ENCODE measurements at places on chromosomes 1 and 21.

GRCh38 chr1:149979245-149979971, 31.1 kb downstream of the OTUD7B start:
- DNase-seq, result no peak

DNA sequence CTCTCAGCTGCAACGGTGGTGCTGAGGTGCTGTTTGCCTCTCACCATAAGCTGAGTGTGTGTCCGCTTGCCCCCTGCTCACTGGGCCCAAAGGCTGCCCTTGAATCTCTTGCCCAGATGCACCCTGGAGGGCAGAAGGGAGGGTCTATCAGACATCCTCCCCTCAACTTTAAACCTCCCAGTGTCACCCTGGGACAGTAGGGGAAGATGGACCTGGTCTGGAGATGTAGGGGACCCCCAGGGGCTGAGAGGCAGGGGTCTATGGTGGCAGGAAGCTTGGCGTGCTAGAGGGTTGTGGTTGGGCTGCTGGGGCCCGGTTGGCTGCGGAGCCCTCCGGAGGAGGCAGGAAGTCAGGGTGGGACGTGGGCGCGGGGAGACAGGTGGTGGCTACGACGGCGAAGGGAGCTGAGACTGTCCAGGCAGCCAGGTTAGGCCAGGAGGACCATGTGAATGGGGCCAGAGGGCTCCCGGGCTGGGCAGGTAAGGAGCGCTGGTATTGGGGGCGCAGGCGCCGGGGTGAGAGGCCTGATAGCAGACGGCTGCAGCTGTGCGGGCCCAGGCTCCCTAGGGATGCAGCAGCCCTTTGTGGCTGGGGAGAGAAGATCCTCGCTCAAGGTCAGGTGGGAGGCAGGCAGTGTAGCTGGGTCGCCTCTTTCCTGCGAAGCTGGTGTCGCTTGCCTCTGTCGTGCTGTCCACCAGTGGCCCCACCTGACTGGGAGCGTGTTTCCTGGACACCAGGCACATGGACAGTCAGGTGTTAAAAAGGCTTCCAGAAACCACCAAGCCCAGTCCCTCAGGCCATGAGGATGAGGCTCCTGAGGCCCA, at the start of gene LCK:
TSS of gene LCK (plus strand) at position 373 of the 824 bp plus-strand sequence. CDS start 23,065 bp downstream, outside the sequence.
- DNase-seq, result no peak

DNA sequence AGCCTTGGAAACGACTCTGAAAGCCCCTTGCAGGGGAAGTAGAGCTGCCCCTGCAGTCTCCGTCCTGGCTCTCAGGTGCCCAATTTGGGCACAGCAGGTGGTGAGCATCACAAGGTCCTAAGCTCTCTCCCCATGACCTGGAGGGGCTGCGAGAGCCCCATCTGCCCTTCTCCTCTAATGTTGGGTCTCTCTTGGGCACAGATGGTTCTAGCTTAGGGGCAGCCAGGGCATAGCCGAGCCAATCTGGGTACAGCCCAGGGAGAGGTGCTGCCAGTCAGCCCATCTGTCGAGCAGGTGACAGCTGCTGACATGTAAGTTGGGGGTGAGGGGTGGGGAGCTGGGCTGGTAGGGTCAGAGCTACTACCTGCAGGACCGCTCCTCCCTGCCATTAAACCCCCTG, 50.7 kb downstream of the SYT2 start:
- no peak for DNase-seq

GRCh38 chr1:77227381-77227780, 8.2 kb upstream of the PIGK start:
- no peak for DNase-seq

DNA sequence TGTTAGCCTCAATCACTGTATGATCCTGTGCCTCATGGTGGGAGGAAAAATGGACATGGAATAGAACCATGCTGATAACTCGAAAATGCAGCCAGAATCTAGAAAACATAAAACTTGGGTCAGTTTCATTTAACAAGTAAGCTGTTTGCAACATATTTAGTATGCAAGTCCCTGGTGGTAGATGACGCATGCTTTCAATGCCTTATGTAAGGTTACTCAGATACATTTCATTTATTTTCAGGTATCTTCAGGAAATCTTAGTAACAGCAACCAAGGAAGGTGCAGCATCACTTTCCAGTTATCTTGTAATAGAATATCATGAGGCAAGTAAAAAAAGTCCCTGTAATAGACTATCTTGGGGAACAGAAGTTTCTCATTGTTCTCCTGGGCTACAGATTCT, 92.9 kb downstream of the RYR2 start:
- no peak for DNase-seq

DNA sequence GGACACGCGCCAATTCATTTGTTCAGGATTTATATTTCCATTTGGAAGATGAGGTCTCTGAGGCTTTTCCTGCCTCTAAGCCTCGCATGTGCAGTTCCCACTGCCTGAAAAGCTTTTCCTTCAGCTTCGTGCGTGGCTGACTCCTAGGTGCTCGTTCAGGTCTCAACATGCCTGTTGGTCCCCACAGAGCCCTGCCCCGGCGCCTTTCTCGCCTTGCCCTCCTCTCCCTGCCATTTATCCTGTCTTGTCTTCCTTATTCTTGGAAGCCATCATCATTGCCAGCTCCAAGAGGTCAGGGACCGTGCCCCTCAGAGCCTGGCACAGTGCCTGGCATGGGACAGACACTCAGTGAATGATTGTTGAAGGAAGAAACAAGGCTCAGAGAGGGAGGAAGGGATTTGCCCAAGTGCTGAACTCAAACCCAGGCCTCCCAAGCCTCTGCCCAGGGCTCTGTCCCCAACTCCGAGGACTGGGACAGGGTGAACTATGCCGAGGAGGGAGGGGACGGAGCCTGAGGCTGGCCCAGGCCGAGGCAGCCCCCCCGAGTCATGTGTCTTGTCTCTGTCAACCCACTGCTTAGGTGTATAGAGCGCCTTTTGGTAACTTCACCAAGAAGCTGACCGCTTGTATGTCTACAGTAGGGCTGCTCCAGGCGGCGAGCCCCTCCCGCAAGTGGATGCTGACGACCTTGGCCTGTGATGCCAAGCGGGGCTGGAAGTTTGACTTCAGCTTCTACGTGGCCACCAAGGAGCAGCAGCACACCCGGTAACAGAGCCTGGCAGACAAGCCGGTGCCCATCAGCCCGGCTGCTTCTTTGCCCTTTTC, 47.3 kb downstream of the DISP3 start:
- DNase-seq, result no peak
